Activated CD8-positive, alpha-beta memory T cell treated with anti-CD3 and anti-CD28 coated beads for 1 hour (primary cell): ENCODE measurements at places on chromosomes 3 and 15.

DNA sequence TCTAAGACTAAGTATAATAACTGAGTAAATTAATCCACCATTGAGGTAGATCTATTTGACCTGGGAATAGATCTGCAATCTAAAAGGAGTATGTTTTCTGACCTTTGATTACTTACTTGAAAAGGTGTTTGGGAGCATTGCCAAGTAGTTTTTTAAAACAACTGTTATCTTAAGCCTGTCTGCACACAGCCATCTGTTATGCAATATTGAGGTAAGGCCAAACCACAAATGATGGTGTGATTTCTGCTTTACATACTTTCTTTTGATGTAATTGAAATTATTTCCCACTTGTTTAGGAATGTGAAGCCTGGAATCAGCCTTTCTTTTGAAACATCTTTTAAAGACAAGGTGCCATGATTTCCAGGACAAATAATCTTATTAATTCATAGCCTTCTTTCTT is 274.0 kb downstream of the BBX start:
- no peak for DNase-seq

DNA sequence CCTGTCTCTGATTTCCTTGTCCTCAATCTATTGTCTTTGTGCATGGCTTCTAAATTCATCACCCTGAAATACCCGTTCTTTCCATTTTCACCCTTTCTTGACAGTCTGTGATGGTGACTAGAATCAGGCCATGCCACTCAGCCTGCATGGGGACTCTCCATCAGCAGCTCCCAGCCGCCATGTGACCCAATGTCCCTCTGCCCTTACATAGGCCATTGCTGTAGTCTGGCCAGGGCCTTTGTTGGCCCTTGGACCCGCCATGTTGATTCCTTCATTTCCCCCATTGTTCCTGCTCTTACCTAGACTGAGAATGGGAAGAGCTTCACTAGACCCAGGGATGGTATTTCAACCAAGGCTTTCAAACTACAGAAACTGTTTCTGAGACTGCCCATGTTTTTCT is 45.8 kb downstream of the SPSB4 start:
- DNase-seq = no peak

DNA sequence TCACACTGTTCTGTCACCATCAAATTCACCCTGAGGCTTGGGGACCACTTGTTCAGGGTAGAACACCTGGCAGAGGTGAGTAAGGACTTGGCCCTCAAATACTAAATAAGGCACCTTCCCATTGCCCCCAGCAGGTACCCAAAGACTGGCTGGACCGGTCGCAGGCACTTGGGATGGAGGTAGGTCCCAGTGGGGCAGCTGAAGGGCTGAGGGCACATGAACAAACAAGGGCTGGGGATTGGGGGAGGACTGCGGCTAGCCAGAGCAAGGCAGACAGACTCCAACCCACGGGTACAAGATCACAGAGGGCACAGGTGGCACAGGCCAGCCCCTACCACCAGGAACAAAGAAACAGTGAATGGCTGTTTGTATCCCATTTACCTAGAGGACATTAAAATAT is 1.9 kb downstream of the MRPS25 start:
- DNase-seq = no peak

DNA sequence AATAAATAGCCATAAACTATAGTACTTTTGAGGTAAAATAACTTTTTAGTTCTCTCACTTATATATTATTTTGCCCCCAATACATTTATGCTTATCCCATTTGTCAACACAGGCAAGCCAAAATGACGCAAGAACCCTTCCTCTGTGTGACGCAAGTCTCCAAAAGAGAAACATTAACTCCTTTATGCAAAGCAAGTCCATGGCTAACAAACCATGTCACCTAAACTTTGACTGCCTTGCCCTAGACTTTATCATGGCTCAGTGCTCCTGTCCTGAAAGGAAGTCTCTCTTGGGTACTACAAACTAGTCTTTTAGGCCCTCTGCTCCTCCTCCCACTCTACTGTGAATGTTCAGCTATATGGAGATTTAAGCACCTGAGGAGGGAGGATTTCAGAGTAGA is 230.5 kb downstream of the UNC13C start:
- DNase-seq = no peak

DNA sequence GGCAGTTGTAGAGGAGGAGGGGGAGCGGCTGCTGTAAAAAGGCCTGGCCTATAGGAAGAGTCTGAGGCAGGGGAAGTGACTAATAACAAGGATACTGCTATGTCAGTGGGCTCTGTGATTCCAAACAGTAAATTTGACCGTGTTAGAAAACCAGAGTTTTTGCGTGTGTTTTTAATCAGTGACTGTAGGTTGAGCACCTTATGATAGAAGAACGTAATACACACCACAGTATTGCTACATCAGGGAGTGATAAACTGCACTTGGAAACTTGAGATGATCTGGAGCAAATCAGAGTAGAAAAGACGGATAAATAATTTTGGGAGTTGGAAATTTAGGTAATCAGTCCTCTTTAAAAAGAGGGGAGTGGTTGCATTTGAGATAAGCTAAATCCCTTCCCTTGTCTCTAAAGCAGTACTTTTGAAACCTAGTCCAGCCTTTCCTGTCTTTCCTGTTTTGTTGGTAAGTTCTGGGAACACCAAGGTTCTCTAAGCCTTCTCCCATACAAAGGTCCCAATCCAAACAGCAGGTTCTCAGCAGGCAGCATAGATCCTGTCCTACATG is 130.5 kb upstream of the NR2E3 start:
- DNase-seq = no peak

DNA sequence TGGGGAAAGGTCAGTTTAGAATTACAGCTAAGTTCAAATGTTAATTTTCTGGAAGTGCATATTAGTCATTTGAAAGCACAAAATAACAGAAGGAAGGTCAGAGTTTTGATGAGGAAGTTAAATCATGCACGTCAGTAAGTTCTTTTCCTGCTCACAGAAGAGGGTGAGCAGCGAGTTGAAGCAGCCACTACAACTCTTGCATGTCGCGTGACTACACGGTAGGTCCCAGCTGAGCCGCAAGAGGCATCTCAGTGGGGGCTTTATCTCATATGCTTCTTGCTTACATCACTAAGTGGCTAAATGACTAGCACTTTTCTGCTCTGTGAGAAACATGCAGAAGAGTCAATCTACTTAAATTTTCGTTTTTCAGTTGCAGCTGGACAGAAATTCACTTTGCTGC is 21.3 kb upstream of the SEC62 start:
- DNase-seq = no peak

DNA sequence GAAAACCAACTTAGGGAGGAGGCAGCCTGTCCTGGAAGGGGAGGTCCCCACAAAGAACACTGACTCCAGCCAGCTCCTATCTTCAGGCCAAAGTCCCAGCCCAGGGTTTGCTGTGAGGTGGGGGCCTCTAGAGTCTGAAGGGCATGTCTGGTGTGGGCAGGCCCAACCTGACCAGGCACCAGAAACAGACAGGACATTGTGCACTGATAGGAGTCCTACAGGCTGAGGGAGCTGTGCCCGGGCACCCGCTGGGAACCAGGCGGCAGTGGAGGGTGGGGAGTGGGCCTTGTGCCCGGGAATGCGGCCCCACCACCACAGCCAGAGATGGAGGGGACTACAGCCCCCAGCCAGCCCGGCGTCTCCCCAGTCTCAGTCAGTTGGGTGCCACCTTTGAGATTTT is 161.4 kb downstream of the WNT7A start:
- no peak for DNase-seq

DNA sequence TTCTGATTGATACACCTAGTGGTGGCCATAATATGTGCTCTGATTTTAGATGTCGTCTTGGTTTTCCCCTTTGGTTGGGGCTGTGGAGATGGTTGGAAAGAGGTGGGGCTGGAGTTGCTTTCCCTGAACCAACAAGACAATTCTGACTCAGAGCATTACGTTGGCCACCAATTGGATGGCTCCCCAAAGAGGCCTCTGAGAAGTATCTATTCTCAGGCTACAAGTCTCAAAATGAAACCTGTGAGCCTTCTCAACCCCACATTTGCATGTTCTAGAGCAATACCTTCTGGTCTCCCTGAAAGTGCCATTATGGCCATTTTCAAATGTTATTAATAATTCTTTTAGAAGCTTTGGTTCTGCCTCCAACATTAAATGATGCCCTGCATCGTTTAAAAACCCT is 188.4 kb upstream of the WNT5A start:
- no peak for DNase-seq

DNA sequence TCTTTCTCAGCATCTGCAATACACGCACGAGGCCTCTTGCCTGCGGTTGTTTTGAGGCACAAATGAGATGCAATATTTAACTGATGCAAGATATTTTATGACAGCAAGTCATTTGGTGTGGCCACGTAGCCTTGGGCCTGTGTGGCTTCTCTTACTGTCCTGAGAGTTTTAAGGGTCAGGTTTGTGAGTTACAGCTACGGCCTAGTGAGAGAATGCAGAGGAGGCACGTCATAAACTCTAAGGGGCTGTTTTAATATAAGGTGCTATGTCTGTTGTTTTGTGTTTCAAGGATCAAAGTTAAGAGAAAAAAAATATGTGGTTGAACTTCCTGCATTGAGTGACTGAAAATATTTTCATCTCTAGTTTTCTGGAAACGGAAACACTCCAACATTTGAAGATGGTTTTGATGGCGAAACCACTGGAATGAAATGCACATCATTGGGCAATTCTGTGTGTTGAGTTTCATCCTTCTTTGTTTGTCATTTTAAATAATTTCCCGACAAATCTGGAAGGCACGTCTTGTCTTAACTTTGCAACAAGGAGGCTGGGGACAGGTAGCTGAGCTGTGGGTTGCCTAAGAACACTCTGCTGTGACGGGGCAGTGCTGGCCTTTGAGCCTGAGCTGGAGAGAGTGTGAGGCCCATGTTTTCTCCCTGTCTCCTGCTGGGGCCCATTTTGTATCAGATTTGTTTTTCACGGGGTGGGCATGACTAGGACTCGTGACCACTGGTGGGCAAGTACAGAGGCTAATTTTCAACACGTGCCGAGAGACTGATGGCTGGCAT is 5.1 kb downstream of the APBA2 start:
- no peak for DNase-seq

DNA sequence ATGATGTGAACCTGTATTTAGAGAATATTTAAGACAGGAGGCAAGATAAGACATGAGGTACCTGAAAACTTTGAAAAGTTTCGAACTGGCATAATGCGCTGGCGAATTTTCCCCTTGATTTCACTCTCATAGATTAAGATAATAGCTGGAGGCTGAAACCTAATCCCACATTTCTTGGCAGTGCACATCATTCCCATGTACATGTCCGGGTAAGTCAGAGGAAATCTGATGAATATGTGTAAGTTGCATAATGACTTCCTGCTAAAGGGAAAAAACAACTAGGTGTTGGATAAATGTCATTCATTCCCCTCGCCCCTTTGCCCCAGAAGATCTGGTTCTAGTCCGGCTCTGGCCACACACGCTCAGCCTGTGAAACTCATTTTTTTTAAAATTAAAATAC is 3.6 kb downstream of the CEP19 start:
- DNase-seq = no peak

DNA sequence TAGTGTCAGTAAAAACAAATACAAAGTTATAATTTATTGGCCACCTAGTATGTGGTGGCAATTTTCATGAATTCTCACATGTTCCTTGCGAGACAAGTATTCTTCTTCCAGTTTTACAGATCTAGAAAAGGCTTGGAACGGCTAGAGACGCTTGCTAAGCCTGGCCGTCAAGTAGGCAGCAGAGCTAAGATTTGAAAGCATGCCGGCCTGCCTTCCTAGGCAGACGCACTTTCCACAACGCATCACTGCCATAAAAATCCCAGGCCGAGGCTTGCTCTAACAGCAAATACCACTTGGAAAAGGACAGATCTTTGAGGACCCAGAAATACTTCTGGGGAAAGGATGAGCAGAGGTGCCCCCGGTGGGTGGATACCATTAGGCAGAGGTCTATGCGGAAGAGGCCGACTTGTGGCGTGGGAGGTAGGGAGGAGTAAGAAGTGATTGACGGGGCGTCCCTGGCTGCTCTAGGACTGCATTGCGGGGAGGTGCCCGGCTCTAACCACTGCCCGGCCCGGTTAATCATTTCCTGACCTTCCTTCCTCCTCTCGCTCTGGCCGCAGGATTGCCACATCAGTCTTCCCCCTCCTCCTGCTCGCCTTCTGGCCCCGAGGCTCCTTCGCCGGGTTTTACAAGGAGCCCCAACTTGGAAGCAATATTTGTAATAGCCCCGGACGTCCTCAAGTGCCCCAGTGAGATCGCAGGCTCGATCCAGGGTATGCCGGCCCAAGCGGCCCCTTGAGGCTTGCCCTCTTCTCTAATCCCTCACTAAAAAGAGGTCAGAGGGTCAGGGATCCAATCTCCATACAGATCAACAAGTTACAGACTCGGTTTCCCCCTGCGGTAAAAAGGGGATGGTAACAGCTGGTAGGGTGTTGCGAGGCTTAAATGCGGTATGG is 1.3 kb upstream of the USP3 start:
- peak; percentile 48 for DNase-seq

GRCh38 chr3:171489348-171489747 is 29.1 kb upstream of the TNIK start:
- DNase-seq = no peak

GRCh38 chr3:23994244-23994569 is 49.1 kb downstream of the NR1D2 start:
- no peak for DNase-seq
